ENCODE measurements at places on chromosomes 1 and 21.

DNA sequence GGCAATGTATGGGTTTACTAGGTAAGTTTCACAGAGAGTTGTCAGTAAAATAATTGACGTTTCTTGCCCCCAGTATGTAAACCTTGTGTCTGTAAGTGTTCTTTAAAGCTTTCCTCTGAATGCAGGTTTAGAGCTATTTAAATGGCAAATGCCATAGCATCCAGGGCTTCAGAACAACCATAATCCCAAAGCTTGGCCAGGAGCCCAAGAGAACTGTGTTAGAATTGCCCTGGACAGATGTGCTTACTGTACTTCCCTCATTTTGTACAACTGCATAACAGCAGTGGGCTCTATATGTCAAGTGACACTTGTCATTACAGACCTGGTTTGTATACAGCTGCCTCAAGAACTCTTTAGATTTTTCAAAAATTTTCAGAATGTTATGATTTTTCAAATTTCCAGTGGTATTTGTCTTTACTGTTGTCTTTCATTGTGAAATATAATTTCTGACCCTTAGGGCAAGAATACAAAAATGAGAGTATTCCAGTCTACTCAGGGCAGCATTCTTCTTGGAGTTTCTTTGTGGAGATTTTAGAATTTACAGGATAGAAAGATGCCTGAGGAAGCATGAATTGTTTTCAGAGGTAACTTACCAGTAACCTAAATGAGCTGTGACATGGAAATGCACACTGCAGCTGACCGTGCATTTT, 136.9 kb upstream of the L1TD1 start:
- DNase-seq: no peak
- H3K27me3 ChIP-seq: no peaks in the 10 kb centered on the region
- H3K27ac ChIP-seq: no peak overlapping the region

DNA sequence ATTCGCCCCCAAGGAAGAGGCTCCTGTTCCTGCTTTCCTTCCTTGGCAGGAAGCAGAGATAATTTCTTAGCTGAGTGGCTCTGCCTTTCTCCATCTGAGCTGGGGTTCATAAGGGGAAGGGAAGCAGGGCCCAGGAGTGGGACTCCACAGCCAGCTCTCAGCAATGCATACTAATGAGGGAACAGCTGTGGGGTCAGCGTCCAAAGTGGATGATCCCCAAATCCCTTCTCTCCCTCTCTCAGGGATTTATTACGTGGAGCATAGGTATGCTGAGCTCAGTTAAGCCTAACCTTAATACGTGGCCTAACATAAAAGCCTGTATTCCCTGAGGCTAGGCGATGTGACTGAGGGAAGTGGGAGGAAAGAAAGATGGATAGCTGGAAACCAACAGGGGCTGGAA, 87.3 kb upstream of the CTTNBP2NL start:
- no peaks in the 10 kb centered on the region for H3K4me1 ChIP-seq
- DNase-seq: no peak
- no peak overlapping the region for H3K27ac ChIP-seq
- no peak overlapping the region for H3K4me3 ChIP-seq
- no peaks in the 10 kb centered on the region for H3K36me3 ChIP-seq

DNA sequence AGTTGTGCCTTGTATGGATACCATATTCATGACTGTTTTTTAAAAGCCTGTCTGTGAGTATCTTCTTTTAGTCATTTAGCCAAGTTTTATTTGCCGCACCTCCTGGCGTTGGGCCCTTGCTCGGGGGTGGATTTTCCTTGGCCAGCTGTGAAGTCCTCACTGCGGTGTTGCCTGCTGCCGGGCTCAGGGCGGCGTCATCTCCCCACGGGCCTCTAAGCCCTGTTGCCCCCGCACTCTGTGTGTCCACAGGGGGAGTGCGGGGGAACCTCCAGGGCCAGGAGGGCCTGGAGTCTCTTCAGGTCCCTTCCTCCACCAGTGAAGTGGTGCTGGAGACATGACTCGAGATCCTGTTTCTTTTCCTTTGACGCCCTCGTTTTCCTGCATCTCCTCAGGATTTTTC, 65.8 kb upstream of the DIP2A start:
- DNase-seq: no peak
- H3K27me3 ChIP-seq: no peaks in the 10 kb centered on the region

DNA sequence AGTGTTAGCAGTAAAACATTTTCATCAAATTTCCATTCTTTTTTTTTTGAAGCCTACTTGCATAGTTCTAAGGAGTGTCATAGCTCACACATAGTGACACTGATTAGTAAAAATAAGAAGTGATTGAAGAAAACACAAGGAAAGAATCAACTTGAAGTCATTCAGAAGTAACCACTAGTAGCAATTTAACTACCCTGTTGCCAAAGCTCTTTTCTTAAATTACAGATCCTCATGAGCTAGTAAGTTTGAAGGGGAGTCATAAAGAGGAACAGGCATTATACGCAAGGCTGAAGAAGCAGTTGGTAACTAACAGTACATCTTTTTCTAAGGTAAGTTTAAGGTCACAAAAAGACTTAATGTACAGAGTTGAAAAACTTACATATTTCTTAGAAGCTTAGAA, 332.2 kb downstream of the CHRM3 start:
- H3K27ac ChIP-seq: no peak overlapping the region
- no peaks in the 10 kb centered on the region for H3K27me3 ChIP-seq
- no peak for DNase-seq

All from PC-3 (cell line).